ENCODE measurements at places on chromosomes 1 and 21.

DNA sequence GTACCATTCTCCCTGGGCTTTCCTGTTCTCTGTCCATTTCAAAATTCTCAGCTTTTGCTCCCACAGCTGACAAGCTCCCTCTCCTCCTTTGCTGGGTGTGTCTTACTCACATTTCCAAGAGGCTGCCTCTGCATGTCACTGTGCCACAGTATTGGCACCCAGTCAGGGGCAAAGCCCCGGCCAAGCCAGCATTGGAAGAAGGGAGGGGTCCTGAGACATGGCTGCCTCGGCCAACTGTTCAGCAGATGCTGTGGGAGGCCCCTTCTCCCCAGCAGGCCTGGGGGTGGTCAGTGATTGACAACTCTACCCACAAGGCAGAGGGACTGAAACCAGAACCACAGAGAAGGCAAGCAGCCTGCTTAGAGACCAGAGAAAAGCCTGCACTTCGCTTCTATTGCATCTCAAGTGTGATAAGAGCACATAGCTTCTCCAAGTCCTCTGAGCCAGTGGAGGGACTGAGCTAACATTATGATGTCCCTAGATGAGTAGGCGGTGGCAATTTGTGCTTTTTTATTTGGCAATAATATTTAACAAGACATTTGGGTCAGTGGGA lies 294.1 kb downstream of the SIPA1L2 start:
- DNase-seq, result no peak

- DNase-seq, result no peak
Observed at GRCh38 chr1:107243461-107243860, 102.6 kb downstream of the NTNG1 start.

DNA sequence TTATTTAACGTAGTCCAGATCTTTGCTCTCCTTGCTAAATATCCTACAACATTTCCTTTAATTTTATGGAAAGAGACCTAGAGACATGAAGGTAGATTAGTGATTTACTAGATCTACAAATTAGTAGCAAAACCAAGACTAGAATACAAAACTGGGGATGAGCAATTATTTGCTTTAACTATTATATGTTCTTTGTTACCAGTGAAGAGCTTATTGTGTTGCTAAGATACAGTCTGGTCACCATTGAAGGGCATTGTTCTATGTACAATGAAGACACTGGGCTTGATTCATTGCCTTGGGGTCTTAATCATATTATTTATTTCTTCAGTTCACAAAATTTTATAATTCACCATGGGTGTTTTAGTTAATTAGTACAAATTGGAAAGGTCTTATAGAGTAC lies 88.3 kb downstream of the S1PR1 start:
- no peak for DNase-seq

DNA sequence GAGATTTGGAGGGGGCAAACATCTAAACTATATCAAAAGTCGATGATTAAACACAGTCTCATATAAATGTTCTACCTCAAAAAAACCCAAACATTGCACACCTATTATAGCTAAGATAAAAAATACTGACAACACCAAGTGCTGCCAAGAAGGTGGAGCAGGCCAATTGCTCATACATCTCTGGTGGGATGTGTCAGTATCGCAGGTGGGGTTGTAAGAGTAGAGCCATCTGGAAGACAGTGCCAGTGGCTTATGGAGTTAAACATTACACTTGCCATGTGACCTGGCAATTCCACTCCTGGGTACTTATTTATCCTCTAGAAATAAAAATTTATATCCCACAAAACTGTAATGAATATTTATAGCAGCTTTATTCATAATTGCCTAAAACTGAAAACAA lies 213.4 kb downstream of the DISC1 start:
- no peak for DNase-seq

- DNase-seq, result no peak
Observed at GRCh38 chr1:78419309-78419708, 71.5 kb upstream of the PTGFR start.

GRCh38 chr1:45586769-45587168 lies 2.9 kb downstream of the NASP start:
- no peak for DNase-seq

GRCh38 chr1:242738702-242739645 lies 214.5 kb upstream of the PLD5 start:
- DNase-seq, result no peak

GRCh38 chr21:32183396-32183795 lies 95.5 kb downstream of the MIS18A start:
- DNase-seq, result no peak

DNA sequence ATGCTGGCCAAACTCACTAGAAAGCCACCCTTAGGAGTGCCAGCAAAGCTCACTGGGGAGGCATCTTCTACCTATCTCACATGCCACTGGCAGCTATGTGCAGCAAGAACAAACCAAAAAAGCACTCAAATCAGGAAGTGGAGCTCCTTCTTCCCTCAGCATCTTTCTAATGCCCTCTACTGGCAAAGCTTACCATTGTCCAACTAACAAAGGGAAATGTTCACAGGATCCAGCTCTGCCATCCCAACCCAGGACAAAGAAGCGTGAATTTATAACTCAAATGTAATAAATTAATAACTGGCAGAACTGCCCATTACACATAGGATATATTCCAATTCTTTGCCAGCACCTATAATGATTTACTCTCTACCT lies 38.9 kb downstream of the LEPR start:
- no peak for DNase-seq

DNA sequence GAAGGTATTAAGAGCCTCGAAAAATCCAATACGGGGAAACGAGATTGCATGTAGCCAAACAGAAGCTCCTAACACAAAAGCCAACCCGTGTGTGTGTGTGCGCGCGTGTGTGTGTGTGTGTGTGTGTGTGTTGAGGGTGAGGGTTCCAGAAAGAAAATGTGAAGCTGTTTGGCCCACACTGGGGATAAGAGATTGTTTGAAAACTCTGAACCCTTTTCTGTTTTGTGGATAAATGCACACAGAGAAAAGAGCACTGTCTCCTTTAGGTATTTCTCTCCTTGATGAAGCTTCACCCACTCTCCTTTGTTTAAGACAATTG lies 1.9 kb downstream of the WLS start:
- no peak for DNase-seq

DNA sequence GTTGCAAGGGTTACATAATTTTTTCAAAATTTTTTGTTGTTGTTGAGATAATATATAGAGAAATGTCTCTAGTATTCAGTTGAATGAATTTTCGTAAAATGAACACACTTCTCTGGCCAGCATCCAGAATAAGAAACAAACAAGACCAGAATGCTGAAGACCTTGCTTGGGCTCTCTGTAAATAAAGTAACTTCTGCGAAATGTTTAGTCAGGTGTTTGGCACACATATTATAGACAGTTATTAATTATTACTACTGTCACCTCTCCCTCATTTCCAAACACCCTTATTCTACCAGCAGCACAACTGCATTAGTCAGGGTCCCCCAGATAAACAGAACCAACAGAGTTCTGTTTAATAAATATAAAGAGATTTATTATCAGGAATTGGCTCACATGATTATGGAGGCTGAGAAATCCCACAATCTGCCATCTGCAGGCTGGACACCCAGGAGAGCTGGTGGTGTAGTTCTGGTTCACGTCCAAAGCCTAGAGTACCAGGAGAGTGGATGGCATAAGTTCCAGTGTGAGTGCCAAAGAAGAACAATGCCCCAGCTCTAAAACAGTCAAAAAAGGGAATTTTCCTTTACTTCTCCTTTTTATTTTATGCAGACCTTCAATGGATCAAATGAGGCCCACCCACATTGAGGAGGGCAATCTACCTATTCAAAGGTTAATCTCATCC lies 44.1 kb upstream of the KCND3 start:
- DNase-seq, result no peak

- DNase-seq, result no peak
Observed at GRCh38 chr1:217089361-217090014, 366.3 kb upstream of the ESRRG start.

- no peak for DNase-seq
Observed at GRCh38 chr21:34912022-34912945, 136.8 kb downstream of the RUNX1 start.

GRCh38 chr1:110187139-110187890 lies 22.8 kb upstream of the KCNC4 start:
- no peak for DNase-seq

DNA sequence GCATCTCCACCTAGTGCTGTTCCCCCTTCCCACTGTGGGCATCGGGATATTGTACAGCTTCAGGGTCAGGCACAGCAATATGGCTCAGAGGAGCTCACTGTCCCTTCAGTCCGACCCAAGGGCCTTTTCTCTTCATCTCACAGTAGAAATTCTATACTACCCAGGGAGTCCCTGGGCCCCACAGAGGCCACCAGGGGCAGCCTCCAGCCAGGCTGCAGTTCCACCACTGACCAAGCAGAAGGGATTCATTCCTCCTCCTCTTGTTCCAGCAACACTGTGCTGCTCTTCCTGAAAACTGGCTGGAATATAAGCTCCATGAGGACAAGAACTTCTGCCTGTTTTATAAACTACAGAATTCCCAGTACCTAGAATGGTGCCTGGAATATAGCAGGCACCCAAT lies 70.5 kb downstream of the CD34 start:
- no peak for DNase-seq

- DNase-seq, result no peak
Observed at GRCh38 chr1:3032371-3033039, 11.2 kb downstream of the ACTRT2 start.

DNA sequence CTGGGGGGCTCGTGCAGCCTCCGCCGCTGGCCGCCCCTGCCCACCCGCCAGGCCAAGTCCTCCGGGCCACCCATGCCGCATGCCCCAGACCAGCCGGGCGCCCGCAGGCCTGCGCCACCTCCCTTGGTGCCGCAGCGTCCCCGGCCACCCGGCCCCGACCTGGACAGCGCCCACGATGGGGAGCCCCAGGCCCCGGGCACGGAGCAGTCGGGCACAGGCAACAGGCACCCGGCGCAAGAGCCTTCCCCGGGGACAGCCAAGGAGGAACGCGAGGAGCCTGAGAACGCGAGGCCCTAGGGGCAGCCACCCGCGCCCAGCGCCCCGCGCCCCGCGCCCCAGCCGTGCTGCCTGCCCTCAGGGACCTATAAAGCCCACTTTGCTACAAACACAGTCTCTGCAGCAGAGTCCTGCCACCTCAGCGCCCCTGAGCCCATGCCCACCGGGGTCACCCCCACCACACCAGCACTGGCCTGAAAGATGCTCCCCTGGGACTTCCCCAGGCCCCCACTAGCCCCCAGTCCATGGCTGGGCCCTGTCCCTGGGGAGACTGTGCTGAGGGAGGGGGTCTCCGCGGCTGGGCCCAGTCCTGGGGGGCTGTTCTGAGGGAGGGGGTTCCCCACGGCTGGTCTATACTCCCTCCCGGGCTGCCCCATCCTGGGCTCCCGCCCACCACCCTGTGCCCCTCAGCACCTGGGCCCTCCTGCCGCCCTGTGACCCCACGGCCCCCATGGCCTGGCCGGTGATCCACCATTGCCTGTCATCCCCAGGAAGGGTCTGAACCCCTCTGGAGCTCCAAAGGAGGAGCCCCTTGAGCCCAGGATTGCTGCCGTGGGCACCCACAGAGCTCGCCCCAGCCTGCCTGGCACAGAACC lies 8.6 kb downstream of the TNFRSF18 start:
- DNase-seq, result no peak

GRCh38 chr1:22969304-22969709 lies 3.4 kb downstream of the LACTBL1 start:
- DNase-seq, result no peak

DNA sequence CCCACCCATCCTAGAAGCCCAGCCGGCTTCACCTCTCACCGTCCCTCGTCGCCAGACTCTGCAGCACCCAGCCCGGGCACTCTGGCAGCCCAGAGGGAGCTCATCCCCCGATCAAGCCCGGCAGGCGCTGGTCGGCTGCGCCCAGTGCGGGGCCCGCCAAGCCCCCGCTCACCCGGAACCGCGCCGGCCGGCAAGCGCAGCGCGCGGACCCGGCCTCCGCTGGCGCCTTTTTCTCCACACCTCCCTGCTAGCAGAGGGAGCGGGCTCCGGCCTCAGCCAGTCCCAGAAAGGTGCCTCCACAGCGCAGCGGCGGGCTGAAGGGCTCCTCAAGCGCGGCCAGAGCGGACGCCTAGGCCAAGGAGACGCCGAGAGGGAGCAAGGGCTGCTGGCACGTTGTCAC lies 2023.3 kb downstream of the NCAM2 start:
- DNase-seq, result no peak

Measured in activated CD4-positive, CD25-positive, alpha-beta regulatory T cell (primary cell).